ENCODE measurements at places on chromosomes 13 and 19.

DNA sequence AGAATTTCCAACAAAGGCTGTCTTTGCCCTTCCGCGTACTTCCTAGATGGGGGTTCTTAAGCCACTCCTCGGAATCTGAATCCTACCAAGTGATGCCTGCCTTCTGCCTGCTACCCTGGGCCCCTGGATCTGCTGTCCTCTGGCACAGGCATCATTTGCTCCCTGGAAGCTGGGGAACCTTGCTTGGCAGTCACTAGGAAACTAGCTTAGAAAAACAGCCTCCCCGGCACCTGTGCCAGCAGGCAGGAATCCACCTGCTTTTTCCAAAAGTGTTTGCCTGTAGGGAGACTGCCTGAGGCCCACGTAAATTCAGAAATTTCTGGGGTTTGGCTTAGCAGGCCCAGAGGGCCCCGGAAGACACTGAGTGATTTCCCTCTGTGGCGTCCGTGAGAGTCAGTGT is 442.4 kb downstream of the TSHZ3 start:
- DNase-seq, result no peak

- no peak for DNase-seq
Observed at GRCh38 chr13:98843482-98843877, 91.0 kb upstream of the SLC15A1 start.

- no peak for DNase-seq
Observed at GRCh38 chr19:37565370-37565669, 29.3 kb downstream of the ZNF571 start.

DNA sequence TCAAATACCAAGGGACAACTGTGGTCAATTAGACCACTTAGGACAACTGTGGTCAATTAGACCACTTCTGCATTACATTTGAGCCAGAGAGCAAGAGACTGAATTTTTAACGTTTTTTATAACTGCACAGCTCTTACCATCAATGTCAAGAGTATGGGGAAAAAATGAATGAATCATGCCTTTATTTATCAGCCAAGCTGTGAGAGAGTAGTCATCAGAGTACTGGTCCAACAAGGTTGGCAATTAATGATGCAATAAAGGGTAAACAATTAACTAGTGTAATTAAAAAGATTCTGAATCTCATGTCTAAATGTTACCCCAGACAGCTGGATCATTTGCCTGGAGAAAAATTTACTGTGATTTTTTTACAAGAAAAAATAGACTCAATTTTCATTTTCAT is 381.1 kb downstream of the LIG4 start:
- DNase-seq, result no peak

GRCh38 chr19:41478875-41479756 is 36.2 kb downstream of the ERICH4 start:
- no peak for DNase-seq

GRCh38 chr13:41463838-41464602 is 6.7 kb downstream of the RGCC start:
- DNase-seq, result peak; percentile 53

DNA sequence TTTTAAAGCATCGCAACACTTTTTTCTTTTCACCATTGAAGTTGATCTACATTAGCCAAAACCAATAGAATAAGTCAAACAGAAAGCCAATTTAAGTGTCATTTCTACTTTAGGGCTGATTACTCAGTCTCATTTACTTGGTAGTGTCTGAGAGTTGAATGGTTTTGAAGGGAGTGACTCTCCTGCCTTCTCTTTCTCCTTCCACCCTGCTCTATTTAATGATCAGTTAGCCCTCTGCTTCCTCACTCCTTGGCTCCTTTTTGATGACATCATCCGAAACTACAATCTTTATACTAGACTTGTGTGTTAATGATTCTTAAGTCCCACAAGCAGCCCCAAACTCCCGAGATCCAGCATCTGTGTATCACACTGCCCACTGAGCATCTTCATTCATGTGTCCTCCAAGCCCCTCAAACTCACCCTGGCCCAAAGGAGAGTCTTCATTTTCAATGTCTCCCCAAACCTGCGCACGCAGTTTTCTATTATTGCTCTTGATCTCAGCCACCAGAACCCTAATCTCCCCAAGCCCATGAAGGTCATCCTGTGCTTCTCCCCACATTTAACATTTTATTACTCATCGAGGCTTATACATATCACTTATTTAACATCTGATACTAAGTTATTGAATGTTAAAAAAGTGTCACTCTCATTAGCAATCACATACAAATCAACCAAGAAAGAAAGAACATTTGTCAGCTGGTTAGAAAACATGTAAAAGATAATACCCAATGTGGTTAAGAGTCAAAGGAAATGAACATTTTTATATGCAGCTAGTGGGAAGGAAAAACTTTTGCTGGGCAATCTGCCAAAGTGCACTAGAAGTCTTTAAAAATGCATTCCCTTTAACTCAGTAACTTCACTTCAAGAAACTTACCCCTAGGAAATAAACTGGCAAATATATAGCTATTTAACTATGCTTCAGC is 32.2 kb upstream of the ARGLU1 start:
- DNase-seq, result no peak

DNA sequence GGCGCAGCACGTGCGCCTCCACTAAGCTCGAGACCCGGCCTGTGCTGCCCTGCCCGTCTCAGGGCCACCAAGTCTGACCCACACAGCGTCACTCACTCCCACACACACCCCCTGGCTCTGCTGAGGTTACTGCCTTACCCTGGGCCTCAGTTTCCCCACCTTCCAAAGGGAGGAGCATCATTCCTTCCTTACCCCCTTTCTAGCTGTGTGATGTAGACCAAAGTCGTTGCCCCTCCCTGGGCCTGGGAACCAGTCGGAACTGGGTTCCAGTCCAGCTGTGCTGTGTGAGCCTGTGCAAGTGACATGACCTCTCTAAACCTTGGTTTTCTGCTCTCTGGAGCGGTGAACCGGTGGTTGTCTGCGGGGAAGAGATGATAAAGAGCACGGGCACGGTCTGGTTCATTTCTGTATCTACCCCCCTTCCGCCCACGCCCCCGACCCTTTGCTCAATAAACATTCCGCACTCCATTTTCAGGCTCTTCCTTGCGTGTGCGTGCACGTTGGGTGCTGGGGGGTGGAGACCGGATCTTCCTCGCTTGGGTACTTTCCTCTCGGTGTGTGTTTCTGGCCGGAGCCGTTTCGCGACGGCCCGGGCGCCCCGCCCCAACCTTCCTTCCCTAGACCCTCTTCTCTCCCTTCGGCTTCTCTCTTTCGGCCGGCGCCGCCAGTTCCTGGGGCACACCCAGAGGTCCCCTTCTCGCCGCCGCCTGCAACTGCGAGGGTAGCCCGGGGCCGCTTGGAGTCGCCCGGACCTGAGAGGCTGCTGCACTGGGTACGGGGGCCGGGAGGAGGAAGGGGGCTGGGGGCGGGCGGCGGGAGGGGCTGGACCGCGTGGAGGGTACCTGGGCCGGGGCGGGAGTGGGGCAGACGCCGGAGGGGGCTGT is at the start of gene ZNF581:
Gene ZNF581, plus strand, starts transcription at position 647 of the 884 bp plus-strand sequence. CDS start 923 bp downstream, outside the sequence.
- peak; percentile 89 for DNase-seq

- DNase-seq, result no peak
Observed at GRCh38 chr19:3556423-3556977, 886 bp downstream of the MFSD12 start.

- DNase-seq, result no peak
Observed at GRCh38 chr19:903266-903797, 9.7 kb downstream of the R3HDM4 start.

DNA sequence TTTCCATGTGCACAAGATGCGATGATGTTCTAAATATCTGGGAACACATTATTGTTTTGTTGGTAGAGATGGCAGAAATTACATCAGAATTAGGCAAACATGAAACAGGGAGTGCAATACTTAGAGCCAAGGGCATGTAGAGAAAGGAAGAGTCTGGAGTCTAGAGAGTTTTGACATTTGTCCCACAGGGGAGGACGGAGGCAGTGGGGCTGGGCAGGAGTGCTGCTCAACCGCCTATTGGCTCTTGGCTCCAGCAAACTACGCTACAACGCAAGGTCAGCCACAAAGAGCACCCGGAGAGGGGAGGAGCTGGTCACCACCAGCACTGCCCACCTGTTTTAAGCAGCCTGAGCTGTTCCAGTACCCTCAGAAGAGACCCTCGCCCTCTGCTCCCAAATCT is 108.3 kb downstream of the ABCC4 start:
- no peak for DNase-seq

DNA sequence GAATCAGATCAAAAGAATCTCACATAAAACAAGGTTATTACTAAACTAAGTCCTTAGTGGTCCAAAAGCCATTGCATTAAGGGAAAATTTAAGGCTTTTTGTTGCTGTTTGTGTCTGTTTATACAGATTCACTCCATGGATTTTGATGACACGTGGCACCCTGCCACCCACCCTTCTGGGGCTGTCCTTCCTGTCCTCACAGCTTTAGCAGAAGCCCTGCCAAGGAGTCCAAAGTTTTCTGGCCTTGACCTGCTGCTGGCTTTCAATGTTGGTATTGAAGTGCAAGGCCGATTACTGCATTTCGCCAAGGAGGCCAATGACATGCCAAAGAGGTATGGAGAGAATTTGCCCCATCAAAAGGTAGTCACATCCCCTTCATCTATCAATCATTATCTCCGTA is 6.9 kb downstream of the ACOD1 start:
- DNase-seq, result no peak

DNA sequence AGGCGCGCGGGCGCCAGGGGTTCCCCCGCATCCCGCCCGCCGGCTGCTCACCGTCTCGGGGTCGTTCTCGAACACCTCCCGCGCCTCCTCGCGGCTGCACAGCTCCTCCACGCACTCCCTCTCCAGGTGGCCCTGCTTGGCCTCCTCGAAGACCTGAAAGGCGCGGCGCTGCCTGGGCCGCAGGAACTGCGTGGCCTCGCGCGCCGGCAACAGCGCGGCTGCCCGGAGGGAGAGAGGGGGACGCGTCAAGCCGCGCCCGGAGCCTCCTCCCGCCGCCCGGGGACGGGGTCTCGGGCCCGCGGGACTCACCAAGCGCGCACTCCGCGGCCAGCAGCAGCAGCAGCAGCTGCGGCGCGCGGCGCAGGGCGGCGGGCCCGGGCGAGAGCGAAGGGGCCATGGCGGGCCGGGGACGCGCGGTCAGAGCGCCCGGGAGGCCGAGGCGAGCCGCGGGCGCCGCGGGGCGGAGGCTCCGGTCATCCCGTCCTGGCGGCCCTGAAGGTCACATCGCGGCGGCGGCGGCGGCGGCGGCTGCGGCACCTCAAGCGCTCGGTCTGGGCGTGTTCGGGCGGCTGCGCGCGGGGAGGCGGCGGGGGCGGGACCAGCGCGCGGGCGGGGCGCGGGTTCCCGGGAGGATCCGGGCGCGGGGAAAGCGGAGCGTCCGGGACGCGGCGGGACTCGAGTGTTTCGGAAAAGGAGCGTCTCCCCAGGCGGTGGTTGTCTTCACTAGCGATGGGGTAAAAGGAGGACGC is at the start of gene GAS6:
Gene GAS6, minus strand, starts transcription at position 553 of the 749 bp plus-strand sequence. Its CDS starts 156 bp downstream, at position 397.
- DNase-seq, result no peak

DNA sequence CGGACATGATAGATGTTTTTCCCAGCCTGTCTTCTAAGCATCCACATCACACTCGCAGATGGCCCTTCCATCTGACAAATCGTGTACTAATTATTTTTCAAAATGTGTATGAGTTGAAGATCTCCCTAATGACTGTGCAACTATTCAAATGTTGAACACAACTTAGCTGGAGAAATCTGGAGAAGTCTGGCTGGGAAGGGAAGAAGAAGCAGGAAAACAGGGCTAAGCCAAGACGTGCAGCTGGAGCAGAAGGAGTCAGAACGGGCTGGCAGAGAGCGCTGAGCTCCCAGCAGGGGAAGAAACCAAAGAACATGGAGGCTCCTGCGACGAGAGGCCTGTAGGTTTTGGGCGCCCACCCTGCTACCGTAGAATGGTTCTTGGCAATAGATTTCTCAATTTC is 13.2 kb upstream of the LATS2 start:
- no peak for DNase-seq

GRCh38 chr19:9941671-9942070 is 5.4 kb upstream of the OLFM2 start:
- no peak for DNase-seq

GRCh38 chr19:10887616-10888367 is 16.4 kb downstream of the CARM1 start:
- no peak for DNase-seq

DNA sequence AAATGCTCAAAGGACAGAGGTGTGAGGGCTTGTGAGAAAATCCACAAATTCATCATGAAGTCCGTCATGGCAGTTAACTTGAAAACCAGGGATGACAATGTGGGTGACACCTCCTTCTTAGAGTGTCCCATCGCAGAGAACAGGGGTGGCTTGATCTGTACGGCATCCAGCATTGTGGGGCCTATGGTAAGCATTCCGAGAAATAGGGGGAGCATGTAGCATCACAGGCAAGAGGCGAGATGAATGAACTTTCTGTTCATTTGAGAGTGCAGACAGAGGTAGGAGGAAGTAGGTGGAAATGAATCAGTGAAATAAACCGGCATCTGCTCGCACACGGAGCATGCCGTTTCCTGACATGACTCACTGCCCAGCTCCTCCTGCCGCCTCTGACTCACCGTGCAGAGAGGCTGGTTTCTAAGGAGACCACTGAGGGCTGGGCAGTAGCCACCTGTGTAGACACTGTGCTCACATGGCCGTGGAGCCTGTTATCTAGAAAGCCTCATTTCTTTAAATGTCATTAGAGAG is 339.0 kb downstream of the RFC3 start:
- DNase-seq, result peak; percentile 91

GRCh38 chr13:109740121-109740520 is 46.3 kb downstream of the IRS2 start:
- no peak for DNase-seq
